ENCODE measurements at places on chromosomes 5 and 9.
A peak's percentile ranks its signal among the peaks of the same experiment; 100 is the strongest.

GRCh38 chr5:173583346-173583745 lies 33.1 kb downstream of the BOD1 start:
- no peak for DNase-seq

DNA sequence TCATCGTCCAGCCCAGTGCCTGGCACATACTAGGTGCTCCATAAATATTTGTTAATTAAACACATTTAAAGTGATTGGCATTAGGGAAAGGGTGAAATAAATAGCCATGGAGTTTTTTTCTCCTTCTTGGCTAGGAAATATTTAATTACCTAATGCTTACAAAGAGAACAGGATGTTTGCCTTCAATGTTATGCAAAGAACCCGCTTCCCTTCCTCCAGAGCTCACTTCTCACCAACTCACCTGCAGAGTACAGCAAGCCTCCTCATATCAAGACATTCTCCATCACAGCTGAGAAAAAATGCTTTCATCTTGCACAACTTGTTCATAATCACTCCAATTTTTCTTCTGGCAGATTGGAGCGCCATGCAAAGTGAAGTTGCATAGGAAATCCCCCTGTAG lies 161.7 kb upstream of the STK32A start:
- DNase-seq: no peak

GRCh38 chr5:26024774-26025173 lies 1013.6 kb downstream of the CDH9 start:
- no peak for DNase-seq

DNA sequence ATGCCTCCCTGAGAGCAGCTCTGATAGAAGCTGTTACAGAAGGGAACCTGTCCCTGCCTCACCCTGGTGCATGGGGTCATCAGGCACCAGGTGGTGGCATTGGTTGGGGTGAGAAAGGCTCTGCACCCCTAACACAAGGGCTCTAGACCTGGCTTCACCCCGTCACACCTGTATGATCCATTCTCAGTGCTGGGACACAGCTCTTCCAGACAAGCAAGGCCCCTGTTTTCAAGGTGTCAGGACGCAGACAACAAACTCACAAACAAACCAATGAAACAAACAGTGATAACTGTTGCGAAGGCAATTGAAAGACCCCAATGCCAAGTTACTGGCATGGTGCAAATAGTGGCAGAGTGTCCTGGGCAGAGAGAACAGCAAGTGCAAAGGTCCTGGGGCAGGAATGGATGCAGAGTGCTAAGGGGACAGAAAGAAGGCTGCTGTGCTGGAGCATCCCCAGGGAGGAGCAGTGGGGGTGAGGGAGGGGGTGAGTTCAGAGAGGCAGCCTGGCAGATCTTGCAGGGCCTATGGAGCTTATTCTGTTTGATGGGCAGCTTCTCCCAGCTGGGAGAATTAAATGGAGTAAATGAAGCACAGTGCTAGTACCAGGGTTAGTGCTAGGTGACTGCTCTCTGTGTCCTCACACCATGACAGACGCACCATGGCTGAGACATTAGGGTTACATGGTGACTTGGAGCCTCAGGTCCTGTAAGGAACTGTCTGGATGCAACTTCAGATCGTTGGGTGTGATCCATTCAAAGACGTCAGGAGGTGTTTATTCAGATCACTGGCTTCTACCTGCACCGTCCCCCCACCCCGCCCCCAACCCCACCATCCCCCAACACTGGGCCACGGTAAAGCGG lies 67.9 kb upstream of the UNC5A start:
- peak; percentile 16 for DNase-seq

DNA sequence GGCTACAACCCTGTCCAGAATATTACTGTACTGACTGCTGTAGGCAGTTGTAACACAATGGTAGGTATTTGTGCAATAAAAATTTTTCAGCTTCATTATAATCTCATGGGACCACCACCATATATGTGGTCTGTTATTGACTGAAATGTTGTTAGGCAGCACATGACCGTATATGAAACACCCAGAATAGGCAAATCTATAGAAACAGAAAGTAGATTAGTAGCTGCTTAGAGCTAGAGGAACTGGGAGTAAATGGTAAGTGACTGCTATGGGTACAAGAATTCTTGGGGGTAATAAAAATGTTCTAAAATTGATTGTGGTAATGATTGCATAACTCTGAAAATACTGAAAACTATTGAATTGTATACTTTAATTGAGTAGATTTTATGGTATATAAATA lies 185.7 kb downstream of the ESM1 start:
- no peak for DNase-seq

- peak; percentile 42 for DNase-seq
Measured at GRCh38 chr5:124705577-124705976, 40.9 kb downstream of the ZNF608 start.

DNA sequence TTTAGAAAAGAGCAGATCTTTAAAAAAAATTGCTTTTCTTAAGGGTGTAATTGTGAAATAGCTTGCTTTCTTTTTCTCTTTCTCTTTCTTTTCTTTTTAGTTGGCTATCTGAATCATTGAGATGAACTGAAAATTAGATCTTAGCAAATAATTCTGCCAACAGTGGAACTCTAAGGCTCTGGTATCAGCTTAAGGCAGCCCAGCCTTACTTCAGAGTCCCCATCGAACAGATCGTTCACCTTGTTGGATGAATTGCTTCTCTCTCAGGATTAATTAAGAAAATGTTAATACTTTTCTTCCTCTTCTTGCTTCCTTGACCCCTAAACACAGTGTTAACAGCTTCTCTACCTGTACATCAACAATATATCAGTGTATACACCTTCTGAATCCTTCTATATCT lies 92.1 kb downstream of the ZCCHC7 start:
- DNase-seq: no peak

GRCh38 chr5:83375049-83375745 lies 96.3 kb upstream of the VCAN start:
- DNase-seq: no peak

GRCh38 chr5:15785531-15785981 lies 285.6 kb downstream of the FBXL7 start:
- DNase-seq: no peak

- DNase-seq: no peak
Measured at GRCh38 chr9:127680846-127681245, 25.9 kb upstream of the CFAP157 start.

DNA sequence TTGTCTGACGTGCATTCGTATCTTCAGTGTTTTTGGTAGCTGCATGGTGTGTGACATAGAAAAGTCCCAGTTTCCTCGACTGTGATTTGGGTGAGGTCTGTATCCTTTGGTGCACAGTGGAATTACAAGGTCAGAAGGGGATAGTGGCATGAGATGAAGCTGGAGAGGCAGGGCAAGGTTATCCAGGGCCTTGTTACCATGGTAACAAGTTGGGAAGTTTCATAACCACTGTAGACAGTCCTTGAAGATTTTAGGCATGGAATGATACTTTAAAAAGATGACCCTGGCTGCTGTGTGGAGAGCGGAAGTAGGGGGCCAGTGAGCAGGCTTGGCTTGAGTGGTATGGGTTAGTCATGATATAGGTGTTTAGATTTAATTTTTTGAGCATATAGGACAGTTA lies 11.9 kb downstream of the EHMT1 start:
- no peak for DNase-seq

- DNase-seq: peak; percentile 54
Measured at GRCh38 chr5:108681079-108681921, 66.4 kb upstream of the FER start.

All from D341Med (cell line).